ENCODE measurements at places on chromosomes 7 and 10. TPM values are rescaled to one million over a fixed set of nuclear protein-coding genes. Genes with fewer than 3 reads are reported as not detected.
A peak's percentile ranks its signal among the peaks of the same experiment; 100 is the strongest.

The GLUD1 gene
- total RNA-seq, result 105 TPM

The TAS2R5 gene
- 1.5 TPM for total RNA-seq

The TBATA gene
- total RNA-seq, result not detected

The CH25H gene
- total RNA-seq, result not detected

The PDGFA gene
- 1.0 TPM for total RNA-seq

The SMKR1 gene
- total RNA-seq, result 2.5 TPM

The INHBA gene
- not detected for total RNA-seq

The HABP2 gene
- not detected for total RNA-seq

The GARIN1A gene
- 1.9 TPM for total RNA-seq

The AKR1E2 gene
- 3.9 TPM for total RNA-seq

The BLVRA gene
- 31.3 TPM for total RNA-seq

The OPALIN gene
- total RNA-seq, result not detected

The RET gene
- 2.5 TPM for total RNA-seq

DNA sequence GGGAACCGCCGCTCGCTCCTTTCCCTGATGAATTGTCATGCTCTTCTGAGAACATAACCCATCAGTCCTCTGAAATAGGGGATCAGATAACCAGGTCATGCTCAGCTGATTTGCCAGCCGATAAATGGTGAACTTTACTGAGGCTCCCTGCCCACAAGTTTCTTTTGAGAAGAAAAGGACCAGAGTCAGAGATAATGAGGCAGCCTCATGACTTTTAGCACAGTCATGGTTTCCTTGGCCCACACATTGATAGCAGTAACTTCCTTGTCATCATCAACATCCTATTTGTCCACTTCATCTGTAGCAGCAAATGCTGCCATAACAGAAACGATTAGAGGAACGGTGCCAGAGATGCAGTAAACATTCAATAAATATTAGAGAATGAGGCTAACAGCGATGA, 509.0 kb downstream of the GATA3 start:
- no peak for DNase-seq
- H3K4me1 ChIP-seq, result no peaks in the 10 kb centered on the region
- H3K4me3 ChIP-seq, result no peak overlapping the region
- H3K27me3 ChIP-seq, result peaks cover 21% of the 10 kb centered on the region

DNA sequence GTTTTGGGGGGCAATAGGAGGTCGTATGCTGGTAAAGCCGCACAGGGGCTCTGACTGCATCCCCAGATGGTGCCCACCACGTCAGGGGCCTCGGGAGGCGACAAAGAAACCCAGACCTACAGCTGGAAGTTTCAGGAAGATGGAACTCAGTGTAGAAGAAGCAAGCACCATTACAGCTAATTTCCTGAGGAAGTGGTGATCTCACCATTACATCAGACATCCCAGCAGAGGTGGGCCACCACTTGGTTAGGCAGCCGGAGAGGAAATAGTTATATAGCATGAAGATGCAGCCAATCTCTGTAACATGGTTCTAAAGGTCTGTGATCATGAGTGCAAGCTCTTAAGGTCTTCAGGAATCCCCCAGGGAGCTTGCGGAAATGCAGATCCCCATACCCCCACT, 127.3 kb upstream of the PCBD1 start:
- no peaks in the 10 kb centered on the region for H3K36me3 ChIP-seq
- no peak for DNase-seq
- no peaks in the 10 kb centered on the region for H3K4me1 ChIP-seq
- H3K4me3 ChIP-seq, result no peak overlapping the region
- peaks cover 23% of the 10 kb centered on the region for H3K27me3 ChIP-seq

GRCh38 chr7:4137552-4137951, 544.5 kb upstream of the FOXK1 start:
- peaks cover 36% of the 10 kb centered on the region for H3K4me1 ChIP-seq
- DNase-seq, result no peak
- no peaks in the 10 kb centered on the region for H3K27me3 ChIP-seq
- H3K4me3 ChIP-seq, result no peak overlapping the region
- H3K27ac ChIP-seq, result no peak overlapping the region

DNA sequence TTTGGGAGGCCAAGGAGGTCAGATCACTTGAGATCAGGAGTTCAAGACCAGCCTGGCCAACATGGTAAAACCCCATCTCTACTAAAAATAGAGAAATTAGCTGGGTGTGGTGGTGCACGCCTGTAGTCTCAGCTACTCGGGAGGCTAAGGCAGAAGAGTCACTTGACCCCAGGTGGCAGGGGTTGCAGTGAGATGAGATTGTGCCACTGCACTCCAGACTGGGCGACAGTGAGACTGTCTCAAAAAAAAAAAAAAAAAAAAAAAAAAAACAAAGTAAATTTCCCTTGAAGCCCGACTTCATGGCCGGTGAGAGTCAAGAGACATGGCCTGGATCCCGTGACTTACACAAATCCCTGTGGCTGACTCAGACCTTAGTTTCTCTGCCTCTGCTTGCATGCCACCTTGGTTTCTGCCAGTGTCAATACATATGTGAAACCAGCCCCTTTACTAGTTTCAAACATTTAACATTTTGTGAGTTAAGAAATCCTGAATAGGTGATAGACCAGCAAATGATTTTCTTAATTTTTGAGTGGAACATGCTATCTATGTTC, 62.8 kb downstream of the ZEB1 start:
- H3K27ac ChIP-seq, result no peak overlapping the region
- no peak overlapping the region for H3K4me3 ChIP-seq
- H3K4me1 ChIP-seq, result peaks cover 5% of the 10 kb centered on the region

DNA sequence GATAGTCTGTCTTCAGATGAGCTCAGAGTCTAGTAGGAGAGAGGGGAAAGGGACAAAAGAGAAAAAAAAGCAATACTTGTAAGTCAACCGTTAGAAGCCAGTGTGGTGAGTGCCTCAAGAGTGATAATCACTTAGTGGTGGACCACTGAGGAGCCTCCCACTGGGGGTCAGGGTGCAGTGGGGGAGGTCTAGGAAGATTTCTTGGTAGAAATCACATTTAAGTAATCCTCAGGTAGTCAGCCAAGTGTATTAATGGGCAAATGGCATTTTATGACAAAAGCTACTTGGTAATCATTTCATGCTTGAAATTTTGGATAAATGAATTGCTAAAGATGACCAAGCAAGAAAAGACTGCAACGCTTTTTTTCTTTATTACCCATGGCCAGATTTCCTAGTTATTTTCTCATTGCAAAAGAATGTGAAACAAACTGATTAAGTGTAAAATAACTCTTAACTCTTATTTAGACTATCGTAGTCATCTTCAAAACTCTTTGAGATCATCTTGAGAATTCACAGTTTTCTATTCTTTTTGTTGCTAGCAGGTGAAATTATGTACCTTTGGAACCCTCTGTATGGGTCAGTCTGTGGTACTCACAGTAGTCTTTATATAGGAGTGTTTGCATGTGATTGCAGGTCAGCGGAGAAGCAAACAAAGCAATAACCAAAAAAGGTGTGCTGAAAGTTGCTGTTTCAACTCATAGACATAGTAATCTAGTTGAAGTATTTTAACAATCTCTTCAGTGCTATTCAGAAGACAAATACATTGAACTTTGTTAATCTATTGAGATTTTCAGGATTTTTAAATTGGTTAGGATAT, 63.9 kb downstream of the PPP1R9A start:
- H3K27ac ChIP-seq, result no peak overlapping the region
- no peak overlapping the region for H3K4me3 ChIP-seq
- H3K27me3 ChIP-seq, result no peaks in the 10 kb centered on the region
- H3K4me1 ChIP-seq, result peaks cover 19% of the 10 kb centered on the region
- peaks cover 12% of the 10 kb centered on the region for H3K36me3 ChIP-seq

DNA sequence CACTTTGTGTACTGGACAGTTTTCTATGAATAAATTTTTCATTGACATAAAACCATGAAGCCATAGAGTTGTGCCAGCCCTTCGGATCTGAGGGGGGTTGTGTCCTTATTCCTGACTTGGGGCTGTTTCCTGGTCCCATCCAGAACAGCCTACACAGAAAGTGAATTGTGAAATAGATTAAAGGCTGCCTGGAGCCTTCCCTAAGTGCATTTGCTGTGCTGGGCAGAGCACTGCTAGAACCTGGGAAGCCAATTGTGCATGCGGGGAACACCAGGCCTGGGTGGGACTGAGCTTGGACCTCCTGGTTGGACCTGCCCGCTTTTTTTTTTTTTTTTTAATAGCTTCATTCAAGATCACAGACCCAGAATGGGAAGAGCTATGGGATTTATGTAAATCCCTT, 238.9 kb downstream of the ARHGAP21 start:
- DNase-seq, result no peak
- H3K4me1 ChIP-seq, result peaks cover 3% of the 10 kb centered on the region
- H3K4me3 ChIP-seq, result no peak overlapping the region

GRCh38 chr10:124127965-124128810, 34.8 kb upstream of the CHST15 start:
- H3K4me3 ChIP-seq, result no peak overlapping the region
- no peaks in the 10 kb centered on the region for H3K27me3 ChIP-seq
- no peak for DNase-seq
- H3K27ac ChIP-seq, result no peak overlapping the region
- H3K4me1 ChIP-seq, result peaks cover 7% of the 10 kb centered on the region

- no peak overlapping the region for H3K27ac ChIP-seq
- H3K36me3 ChIP-seq, result no peaks in the 10 kb centered on the region
- no peaks in the 10 kb centered on the region for H3K4me1 ChIP-seq
- DNase-seq, result no peak
These were observed 48.6 kb upstream of the PSMG3 start for GRCh38 chr7:1618475-1618874.

- H3K27ac ChIP-seq, result no peak overlapping the region
- DNase-seq, result no peak
- H3K4me1 ChIP-seq, result peaks cover 59% of the 10 kb centered on the region
- H3K4me3 ChIP-seq, result no peak overlapping the region
These were observed 61.5 kb downstream of the GRB10 start for GRCh38 chr7:50721160-50721559.

GRCh38 chr7:33190688-33191304, 61.4 kb downstream of the BBS9 start:
- no peak for DNase-seq
- H3K4me3 ChIP-seq, result no peak overlapping the region
- H3K4me1 ChIP-seq, result no peaks in the 10 kb centered on the region
- H3K36me3 ChIP-seq, result no peaks in the 10 kb centered on the region

- H3K27ac ChIP-seq, result no peak overlapping the region
- DNase-seq, result no peak
- no peaks in the 10 kb centered on the region for H3K36me3 ChIP-seq
- no peak overlapping the region for H3K4me3 ChIP-seq
- no peaks in the 10 kb centered on the region for H3K27me3 ChIP-seq
- peaks cover 6% of the 10 kb centered on the region for H3K4me1 ChIP-seq
These were observed 10.8 kb upstream of the GPNMB start for GRCh38 chr7:23235813-23236221.

DNA sequence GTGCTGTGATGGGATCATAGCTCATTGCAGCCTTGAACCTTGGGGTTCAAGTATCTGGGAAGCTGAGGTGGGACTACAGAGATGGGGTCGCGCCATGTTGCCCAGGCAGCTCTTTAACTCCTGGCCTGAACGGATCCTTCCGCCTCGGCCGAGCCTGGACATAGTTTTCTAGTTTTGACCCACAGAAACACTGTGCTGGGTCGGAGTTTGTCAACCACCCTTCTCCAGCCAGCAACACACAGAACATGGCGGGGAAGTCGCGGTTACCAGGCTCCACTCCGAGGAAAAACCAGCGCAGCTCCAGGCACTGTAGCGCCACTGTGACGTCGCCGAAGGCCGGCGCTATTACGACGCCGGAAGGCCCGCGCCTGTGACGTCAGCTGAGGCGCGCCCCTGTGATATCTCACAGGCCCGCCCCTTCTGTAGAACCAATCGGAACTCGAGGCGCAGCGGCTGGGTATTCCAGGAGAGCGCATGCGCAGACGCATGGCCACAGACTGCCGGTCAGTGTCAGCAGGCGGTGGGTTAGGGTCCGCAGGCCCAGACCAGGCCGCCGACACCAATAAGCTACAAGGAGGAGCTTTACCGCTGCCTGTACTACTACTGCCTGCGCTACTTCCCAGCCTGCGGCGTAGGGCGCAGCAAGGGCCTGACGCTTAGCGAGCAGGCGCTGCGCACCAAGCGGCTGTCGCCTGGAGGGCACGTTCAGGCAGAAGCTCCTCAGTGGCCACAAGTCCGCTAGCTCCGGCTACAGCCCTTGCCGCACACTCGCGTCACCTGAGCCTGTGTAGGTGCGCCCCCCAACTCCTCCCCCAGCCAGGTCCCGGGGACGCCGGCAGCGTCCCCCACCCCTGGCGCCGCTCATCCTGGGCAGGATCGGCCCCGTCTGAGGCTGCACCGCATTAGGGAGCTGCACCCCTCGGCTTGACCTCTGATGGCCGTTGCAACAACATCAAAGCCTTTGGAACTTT, 135.2 kb upstream of the KCTD7 start:
- DNase-seq, result peak; percentile 98
- H3K27me3 ChIP-seq, result no peaks in the 10 kb centered on the region
- no peaks in the 10 kb centered on the region for H3K36me3 ChIP-seq
- peak overlapping the region; percentile 94 for H3K4me3 ChIP-seq

DNA sequence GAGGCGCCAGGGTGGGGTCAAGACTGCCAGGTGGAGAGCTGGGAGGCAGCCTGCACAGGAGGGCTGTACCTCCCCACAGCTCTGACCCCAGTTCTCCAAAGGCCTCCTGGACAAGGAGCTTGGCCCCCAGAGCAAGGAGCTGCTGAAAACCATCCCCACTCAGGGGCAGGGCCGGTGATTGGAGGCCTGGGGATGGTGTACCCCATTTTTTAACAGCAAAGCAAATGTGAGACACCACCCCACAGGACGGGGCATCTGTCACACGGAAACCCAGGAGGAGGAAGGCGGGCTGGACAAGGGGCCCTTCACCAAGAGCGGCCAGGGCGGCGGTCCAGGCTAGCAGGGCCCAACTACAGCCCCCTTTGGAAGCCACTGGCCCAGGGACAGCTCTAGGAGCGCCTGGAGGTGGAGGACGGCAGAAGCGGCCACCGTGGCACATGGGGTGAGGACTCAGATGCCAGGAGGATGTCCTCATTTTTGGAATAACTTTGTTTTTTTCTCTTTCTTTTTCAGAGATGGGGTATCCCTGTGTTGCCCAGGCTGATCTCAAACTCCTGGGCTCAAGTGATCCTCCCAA, 56.4 kb upstream of the TNRC18 start:
- DNase-seq, result no peak
- no peaks in the 10 kb centered on the region for H3K27me3 ChIP-seq
- H3K4me1 ChIP-seq, result peaks cover 12% of the 10 kb centered on the region
- H3K4me3 ChIP-seq, result no peak overlapping the region
- H3K27ac ChIP-seq, result no peak overlapping the region

DNA sequence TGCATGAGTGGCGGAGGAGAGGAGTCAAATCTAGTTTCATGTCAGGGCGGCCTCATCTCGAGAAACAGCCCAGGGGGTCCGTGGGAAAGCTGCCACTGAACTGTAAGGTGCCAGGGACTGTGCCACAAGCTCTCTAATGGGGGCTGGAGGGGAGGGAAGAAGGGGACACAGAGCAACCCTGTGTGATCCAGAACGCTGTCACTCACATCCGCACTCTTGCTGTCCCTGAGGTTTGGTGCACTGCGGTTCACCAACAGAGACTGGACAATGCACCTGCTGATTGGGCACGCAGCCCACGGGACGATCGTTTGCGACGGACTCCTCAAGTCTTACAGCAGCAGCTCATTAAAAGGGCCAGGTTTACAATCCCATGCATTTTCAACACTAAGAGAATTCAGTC, 47.7 kb downstream of the AMZ1 start:
- DNase-seq, result no peak
- H3K27ac ChIP-seq, result peak overlapping the region; percentile 36
- no peaks in the 10 kb centered on the region for H3K27me3 ChIP-seq
- no peak overlapping the region for H3K4me3 ChIP-seq
- peaks cover 13% of the 10 kb centered on the region for H3K36me3 ChIP-seq
- peaks cover 16% of the 10 kb centered on the region for H3K4me1 ChIP-seq

GRCh38 chr7:41156268-41156667, 546.6 kb downstream of the INHBA start:
- H3K27ac ChIP-seq, result no peak overlapping the region
- H3K4me3 ChIP-seq, result no peak overlapping the region
- DNase-seq, result no peak

Data from neural crest cell (in vitro differentiated cells).